ENCODE measurements at places on chromosomes 4 and X. TPM values are rescaled to one million over a fixed set of nuclear protein-coding genes. Genes with fewer than 3 reads are reported as not detected.

GRCh38 chr4:53962516-53963225 lies 101.7 kb downstream of the CHIC2 start:
- H3K27me3 ChIP-seq, result no peaks in the 10 kb centered on the region
- H3K4me3 ChIP-seq, result no peak overlapping the region
- no peaks in the 10 kb centered on the region for H3K4me1 ChIP-seq
- no peaks in the 10 kb centered on the region for H3K36me3 ChIP-seq

- no peaks in the 10 kb centered on the region for H3K27me3 ChIP-seq
- H3K36me3 ChIP-seq, result no peaks in the 10 kb centered on the region
- peaks cover 3% of the 10 kb centered on the region for H3K4me1 ChIP-seq
- no peak overlapping the region for H3K27ac ChIP-seq
- DNase-seq, result no peak
- no peak overlapping the region for H3K4me3 ChIP-seq
These were observed 91.2 kb downstream of the RTL5 start for GRCh38 chrX:72040506-72040905.

GRCh38 chr4:80434238-80434637 lies 98.7 kb downstream of the CFAP299 start:
- H3K4me3 ChIP-seq, result no peak overlapping the region
- DNase-seq, result no peak
- H3K27ac ChIP-seq, result no peak overlapping the region
- H3K27me3 ChIP-seq, result no peaks in the 10 kb centered on the region

GRCh38 chr4:54554339-54554990 lies 103.3 kb upstream of the KIT start:
- H3K27me3 ChIP-seq, result no peaks in the 10 kb centered on the region
- no peak for DNase-seq
- no peak overlapping the region for H3K4me3 ChIP-seq
- H3K27ac ChIP-seq, result no peak overlapping the region

NALF2 gene
- total RNA-seq, result 0.33 TPM

PNMA6A gene
- 0.44 TPM for total RNA-seq

DNA sequence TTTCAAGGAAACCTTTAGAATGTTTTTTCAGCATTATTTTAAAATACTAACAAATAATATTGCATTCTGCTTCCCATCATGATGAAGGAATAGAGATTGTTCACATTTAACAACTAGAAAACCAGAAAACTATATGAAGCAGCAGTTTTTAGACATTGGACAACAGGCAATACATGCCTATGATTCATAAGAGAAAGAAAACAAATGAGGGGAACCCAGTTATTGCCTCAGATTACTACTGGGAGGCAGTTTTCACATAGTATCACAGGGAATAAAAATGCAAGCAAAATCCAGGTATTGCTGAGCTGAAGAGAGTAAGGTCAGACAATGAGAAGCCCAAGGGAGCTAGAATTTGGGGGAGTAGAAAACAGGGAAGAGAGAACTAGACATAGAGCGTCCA lies 373.6 kb downstream of the MAPK10 start:
- no peaks in the 10 kb centered on the region for H3K27me3 ChIP-seq
- H3K36me3 ChIP-seq, result no peaks in the 10 kb centered on the region
- no peak for DNase-seq

- no peak overlapping the region for H3K27ac ChIP-seq
- H3K27me3 ChIP-seq, result no peaks in the 10 kb centered on the region
- H3K4me1 ChIP-seq, result no peaks in the 10 kb centered on the region
- DNase-seq, result no peak
These were observed 1414.7 kb upstream of the TENM3 start for GRCh38 chr4:180828455-180829018.

GRCh38 chrX:136065044-136065671 lies 79.9 kb downstream of the SLC9A6 start:
- H3K36me3 ChIP-seq, result no peaks in the 10 kb centered on the region
- DNase-seq, result peak; percentile 23
- no peak overlapping the region for H3K4me3 ChIP-seq
- no peaks in the 10 kb centered on the region for H3K4me1 ChIP-seq
- peak overlapping the region; percentile 41 for H3K27ac ChIP-seq
- no peaks in the 10 kb centered on the region for H3K27me3 ChIP-seq

GRCh38 chrX:152926279-152926678 lies 28.4 kb downstream of the ZNF185 start:
- no peak for DNase-seq
- H3K36me3 ChIP-seq, result no peaks in the 10 kb centered on the region

DNA sequence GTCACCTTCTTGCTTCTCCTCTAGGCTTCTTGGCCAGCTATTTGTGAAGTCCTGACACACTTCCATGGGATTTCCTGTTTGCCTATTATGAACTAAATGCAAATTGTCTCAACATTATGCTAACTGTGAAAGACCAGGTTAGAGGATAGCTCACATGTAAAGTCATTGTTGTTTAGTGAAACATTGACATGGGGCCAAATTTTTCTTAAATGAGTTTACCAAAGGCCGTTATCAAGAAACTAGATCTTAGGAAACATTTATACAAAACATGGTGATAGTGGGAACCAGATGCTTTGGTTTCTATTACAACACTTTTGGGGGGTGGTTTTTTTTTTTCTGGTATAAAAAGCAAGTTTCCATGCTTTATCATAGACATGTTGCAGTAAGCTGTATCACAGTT lies 466.8 kb upstream of the FAM241A start:
- no peak for DNase-seq
- H3K36me3 ChIP-seq, result no peaks in the 10 kb centered on the region
- no peaks in the 10 kb centered on the region for H3K27me3 ChIP-seq
- no peak overlapping the region for H3K4me3 ChIP-seq
- no peak overlapping the region for H3K27ac ChIP-seq

PPM1K gene
- total RNA-seq, result 9.0 TPM

ZDHHC15 gene
- total RNA-seq, result 0.39 TPM

ZBTB33 gene
- total RNA-seq, result 12.4 TPM

DNA sequence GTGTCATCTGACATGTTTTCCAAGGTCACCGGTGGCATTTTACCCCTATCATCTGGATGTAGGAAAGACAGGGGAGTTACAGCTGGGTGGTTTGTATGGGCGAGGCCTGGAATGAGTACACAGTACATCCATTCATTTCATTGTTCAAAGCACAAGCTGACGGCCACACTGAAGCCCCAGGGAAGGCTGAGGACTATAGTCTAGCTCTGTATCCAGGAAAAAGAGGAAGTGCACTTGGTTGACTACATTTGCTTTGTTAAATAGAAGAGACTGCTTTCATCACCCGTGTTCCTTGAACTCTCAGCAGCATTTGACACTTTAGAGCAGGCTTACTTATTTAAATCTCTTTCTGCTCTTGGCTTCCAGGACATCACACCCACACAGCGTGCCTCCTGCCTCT lies 1041.0 kb upstream of the TENM3 start:
- H3K4me3 ChIP-seq, result no peak overlapping the region
- H3K36me3 ChIP-seq, result no peaks in the 10 kb centered on the region
- DNase-seq, result no peak
- no peaks in the 10 kb centered on the region for H3K4me1 ChIP-seq
- H3K27ac ChIP-seq, result no peak overlapping the region

DNA sequence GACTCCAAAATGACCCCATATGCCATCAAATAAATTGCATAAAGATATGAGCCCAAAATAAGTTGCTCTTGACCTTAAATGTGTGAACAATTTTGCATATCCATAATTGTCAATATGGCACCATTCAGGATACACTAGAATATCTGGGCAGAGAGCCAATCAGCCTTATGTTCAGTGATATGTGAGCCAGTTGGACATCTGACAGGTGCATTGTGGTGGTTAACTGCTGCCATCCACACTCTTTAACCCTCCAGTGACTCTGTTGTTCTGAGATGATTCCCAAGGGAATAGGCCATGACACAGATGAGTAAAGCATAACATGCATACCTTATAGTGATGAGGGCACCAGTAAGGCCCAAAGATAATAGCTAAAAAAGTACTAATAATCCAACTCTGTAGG lies 500.1 kb downstream of the PCDH18 start:
- no peak overlapping the region for H3K4me3 ChIP-seq
- no peak overlapping the region for H3K27ac ChIP-seq
- no peaks in the 10 kb centered on the region for H3K36me3 ChIP-seq
- no peaks in the 10 kb centered on the region for H3K27me3 ChIP-seq

- no peaks in the 10 kb centered on the region for H3K27me3 ChIP-seq
- H3K4me1 ChIP-seq, result no peaks in the 10 kb centered on the region
- H3K27ac ChIP-seq, result no peak overlapping the region
- no peak overlapping the region for H3K4me3 ChIP-seq
These were observed 290.7 kb upstream of the FAM241A start for GRCh38 chr4:111854494-111855087.

DNA sequence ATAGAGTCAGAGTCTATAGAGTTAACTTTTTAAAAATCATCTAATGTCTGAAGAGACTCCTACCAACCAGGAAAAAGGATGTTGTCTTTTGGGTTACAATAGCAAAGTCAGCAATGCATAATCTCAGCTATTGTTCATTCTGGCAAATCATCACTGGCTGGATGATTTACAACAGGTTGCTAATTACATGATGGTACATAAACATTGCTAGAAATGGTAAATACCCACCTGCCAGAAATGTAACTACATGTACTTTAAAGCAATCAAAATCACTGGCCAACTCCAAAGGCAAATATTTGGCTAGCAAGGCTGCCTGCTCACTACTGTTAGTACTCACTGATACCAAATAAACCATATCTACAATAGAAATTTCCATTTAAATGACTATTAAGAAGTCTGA lies 91.1 kb downstream of the PPP3CA start:
- H3K4me3 ChIP-seq, result no peak overlapping the region
- no peaks in the 10 kb centered on the region for H3K36me3 ChIP-seq
- H3K27ac ChIP-seq, result no peak overlapping the region
- H3K4me1 ChIP-seq, result peaks cover 55% of the 10 kb centered on the region

DGKK gene
- not detected for total RNA-seq

GRCh38 chr4:62093735-62094134 lies 893.6 kb downstream of the ADGRL3 start:
- H3K27ac ChIP-seq, result no peak overlapping the region
- H3K4me1 ChIP-seq, result no peaks in the 10 kb centered on the region
- H3K36me3 ChIP-seq, result no peaks in the 10 kb centered on the region
- DNase-seq, result no peak

DNA sequence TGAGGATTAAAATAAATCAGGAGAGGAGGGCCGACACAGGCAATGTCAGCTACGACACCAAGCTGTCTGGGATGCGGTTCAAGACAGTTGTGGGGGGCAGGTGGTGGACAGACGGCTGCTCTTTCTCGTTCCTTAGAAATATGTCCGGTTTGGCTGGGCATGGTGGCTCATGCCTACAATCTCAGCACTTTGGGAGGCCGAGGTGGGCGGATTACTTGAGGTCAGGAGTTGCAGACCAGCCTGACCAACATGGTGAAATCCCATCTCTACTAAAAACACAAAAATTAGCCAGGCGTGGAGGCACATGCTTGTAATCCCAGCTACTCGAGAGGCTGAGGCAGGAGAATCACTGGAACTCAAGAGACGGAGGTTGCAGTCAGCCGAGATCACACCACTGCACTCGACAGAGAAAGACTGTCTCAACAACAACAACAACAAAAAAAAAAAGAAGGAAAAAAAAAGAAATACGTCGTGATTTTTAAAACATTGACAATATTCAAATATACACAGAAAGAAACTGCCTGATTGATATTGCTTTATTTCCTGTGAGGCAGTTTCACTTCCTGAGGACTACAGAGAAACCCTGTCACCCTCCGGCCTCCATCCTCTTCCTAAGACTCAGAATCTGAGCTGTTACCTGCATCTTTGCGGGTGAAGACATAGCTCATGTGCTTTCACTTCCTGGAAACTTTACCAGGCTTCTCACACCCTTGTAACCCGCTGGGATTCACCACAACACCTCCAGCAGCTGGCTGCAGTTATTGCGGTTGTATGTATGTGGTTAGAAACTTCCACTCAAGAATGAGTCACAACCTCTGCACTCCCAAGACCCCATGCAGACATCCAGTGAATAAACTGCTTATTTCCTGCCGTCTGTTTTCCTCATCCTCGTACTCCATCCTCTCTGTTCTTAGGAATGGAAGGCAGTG lies 63.8 kb upstream of the STS start:
- no peak overlapping the region for H3K4me3 ChIP-seq
- DNase-seq, result no peak
- H3K36me3 ChIP-seq, result no peaks in the 10 kb centered on the region
- H3K27ac ChIP-seq, result no peak overlapping the region
- no peaks in the 10 kb centered on the region for H3K27me3 ChIP-seq

DNA sequence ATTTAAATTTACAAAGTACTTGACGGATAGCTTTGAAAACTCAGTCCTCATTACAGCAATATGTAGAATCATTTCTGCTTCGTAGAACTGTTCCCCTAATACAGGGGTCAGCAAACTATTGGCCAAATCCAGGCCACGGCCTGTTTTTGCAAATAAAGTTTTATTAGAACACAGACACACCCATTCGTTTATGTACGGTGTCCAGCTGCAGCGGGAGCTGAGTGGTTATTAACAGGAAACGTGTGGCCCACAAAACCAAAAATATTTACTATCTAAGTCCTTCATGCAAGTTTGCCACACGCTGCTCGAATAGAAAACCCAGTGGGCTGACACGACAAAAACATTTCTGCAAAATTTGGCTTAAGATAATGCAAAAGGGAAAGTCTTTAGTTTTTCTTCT lies 146.5 kb downstream of the AFAP1 start:
- no peak overlapping the region for H3K4me3 ChIP-seq
- DNase-seq, result no peak
- no peaks in the 10 kb centered on the region for H3K27me3 ChIP-seq
- H3K27ac ChIP-seq, result no peak overlapping the region

IBSP gene
- total RNA-seq, result not detected

S100P gene
- total RNA-seq, result not detected

DNA sequence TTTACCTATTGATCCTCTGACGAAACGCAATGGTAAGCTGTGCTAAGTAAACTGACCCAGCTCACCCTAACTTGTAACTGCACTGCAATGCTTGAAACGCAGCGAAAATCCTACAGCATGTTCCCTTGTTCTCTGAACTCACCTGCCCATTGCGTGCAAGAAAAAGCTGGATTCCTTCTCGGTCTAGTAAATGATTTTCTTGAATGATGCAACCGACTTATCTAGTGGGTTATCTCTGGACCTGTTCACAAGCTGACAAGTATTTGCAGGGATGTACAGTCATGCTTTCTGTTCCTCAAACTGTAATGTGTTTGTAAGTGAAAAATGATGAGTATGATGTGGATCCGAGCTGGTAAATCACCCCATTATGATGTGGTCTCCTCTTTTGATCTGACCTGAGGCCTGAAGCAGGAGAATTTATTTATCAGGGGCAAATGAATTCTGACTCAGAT lies 140.1 kb downstream of the BTC start:
- no peaks in the 10 kb centered on the region for H3K27me3 ChIP-seq
- no peaks in the 10 kb centered on the region for H3K36me3 ChIP-seq
- no peak for DNase-seq
- H3K27ac ChIP-seq, result no peak overlapping the region

ZAR1 gene
- total RNA-seq, result not detected

DNA sequence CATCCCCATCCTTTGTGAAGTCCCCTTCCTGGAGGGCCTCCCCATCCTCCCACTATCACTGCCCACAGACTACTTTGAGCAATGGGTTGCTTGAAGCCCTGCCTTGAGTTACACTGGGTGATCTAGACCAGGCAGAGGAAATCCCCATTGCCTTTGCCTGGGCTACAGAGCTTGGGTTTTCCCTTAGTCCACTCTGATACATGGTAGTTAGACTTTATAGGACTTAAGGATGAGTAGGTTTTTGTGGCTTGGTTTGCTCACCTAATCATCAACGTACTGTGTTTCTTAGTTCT lies 56.6 kb downstream of the TMEM131L start:
- no peak for DNase-seq
- no peak overlapping the region for H3K4me3 ChIP-seq
- peaks cover 48% of the 10 kb centered on the region for H3K4me1 ChIP-seq
- H3K36me3 ChIP-seq, result no peaks in the 10 kb centered on the region
- no peaks in the 10 kb centered on the region for H3K27me3 ChIP-seq

Data from gastrocnemius medialis (tissue), 4 donors.